NB4 (cell line): ENCODE measurements at places on chromosomes 2 and 18.

- DNase-seq: no peak
Measured at GRCh38 chr2:101052147-101052546, 50.1 kb downstream of the RPL31 start.

DNA sequence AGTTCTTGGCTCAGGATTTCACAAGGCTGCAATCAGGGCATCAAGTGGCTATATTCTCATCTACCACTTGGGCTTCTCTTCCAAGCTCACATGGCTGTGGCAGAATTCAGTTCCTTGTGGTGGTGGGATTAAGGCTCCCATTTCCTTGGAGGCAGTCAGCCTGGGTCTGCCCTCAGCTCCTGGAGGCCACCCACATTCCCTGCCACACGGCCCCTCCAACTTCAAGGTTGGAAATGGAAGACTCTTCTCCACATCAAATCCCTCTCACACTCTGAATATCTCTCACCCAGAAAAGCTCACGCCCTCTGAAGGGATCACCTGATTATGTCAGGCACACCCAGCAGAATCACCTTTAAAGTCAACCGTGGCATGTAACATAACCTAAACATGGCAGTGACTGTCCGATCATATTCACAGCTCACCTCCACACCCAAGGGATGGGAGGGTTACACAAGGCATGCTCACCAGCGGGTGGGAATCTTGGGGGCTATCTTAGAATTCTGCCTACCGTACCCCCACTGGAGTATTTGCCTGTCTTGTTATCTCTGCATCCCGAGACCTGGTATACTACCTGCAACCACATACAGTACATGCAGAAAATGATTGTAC is 256.2 kb upstream of the KLHL29 start:
- DNase-seq: no peak

- peak; percentile 72 for DNase-seq
Measured at GRCh38 chr2:191012845-191013681, 908 bp downstream of the STAT1 start.

- no peak for DNase-seq
Measured at GRCh38 chr2:101887328-101887727, 104.4 kb upstream of the IL1R2 start.

DNA sequence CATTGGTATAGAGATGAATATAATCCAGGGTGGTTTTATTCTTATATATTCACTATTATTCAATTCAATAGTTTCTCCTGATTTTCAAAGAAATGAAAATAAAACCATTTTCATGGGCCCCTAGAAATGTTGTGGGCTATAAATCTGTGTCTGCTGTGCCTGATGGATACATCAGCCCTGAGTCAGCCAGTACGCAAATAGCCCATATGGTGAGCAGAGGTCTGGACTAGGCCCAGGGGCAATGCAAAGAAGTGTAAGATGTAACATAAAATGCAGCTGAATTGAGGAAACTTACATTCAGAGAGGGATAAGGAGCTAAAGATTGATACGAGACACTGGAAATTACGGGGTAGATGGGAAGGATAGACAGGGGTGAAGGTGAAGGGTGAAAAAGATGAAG is 122.5 kb downstream of the MAIP1 start:
- DNase-seq: no peak

DNA sequence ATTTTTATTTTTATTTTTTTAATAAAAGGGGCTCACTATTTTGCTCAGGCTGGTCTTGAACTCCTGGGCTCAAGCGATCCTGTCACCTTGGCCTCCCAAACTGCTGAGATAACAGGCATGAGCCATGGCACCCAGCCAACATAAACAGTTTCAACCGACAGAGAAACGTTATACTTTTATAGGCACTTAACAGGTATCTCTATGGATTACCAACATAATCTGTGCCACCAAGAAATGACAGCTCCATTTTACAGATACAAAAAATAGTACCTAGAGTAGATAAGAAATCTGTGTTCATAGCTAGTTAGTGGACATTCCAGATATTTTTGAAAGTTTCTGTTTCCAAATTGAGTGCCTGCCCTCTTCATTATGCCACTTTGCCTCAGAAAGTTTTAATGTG is 1316.7 kb downstream of the LRP1B start:
- no peak for DNase-seq

DNA sequence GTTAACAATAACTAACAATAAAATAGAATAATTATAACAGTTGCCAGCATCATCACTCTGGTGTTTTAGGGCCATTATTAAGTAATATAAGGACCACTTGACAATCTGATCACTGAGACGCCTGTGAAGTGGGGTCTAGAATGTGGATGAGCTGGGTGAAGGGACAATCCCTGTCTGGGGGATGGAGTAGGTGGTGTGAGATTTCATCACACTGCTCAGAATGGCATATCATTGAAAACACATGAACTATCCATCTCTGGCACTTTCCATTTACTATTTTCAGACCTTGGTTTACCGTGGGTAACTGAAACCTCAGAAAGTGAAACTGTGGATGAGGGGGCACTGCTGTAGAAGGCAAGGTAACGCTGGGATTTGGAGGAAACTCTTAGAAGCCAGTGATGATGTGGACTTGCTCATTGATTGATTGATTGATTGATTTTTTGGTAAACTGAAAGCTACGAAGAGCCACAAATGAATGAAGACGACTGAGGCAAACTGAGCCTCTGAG is 204.4 kb upstream of the TWIST2 start:
- DNase-seq: no peak

- DNase-seq: no peak
Measured at GRCh38 chr18:2480536-2480935, 90.8 kb downstream of the METTL4 start.

GRCh38 chr2:118294063-118294462 is 205.8 kb downstream of the INSIG2 start:
- DNase-seq: peak; percentile 31

GRCh38 chr18:58502628-58503027 is 126.3 kb downstream of the ALPK2 start:
- DNase-seq: no peak

DNA sequence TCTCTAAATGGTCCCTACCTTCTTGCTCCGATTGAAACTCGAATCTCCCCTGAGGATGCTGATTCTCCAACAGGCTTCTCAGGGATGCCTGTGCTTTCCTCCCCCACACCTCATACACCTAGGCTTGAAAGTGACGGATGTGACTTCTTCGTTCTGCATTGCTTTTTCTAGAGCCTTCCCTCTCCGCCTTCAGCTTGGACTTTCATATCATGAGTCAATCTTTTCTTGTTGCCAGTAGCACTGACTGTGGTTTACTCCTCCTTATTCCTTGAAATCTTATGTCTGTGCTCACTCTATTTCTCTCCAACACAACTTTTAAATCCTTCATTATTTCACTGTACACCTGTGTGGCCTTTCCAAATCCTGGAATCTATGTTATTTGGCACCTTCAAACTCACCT is 451.4 kb downstream of the TMX3 start:
- no peak for DNase-seq
